ENCODE measurements at places on chromosomes 1 and 21. TPM values are rescaled to one million over a fixed set of nuclear protein-coding genes. Genes with fewer than 3 reads are reported as not detected.

The SLC45A1 gene
- total RNA-seq = 0.48 TPM

The NBPF4 gene
- 0.11 TPM for total RNA-seq

The AADACL4 gene
- total RNA-seq = not detected

The TEX38 gene
- total RNA-seq = not detected

The ADCY10 gene
- not detected for total RNA-seq

The KCNE2 gene
- not detected for total RNA-seq

The MAN1A2 gene
- total RNA-seq = 24.8 TPM

The FALEC gene
- not detected for total RNA-seq

The TIPRL gene
- total RNA-seq = 40.4 TPM

The CLIC6 gene
- 0.52 TPM for total RNA-seq

The PSMA5 gene
- total RNA-seq = 223 TPM

The HPDL gene
- 55.2 TPM for total RNA-seq

The CD48 gene
- total RNA-seq = 292 TPM

The S100A9 gene
- not detected for total RNA-seq

The PTGFRN gene
- total RNA-seq = 7.9 TPM
